CD4-positive, alpha-beta T cell treated with Interleukin-12 subunit alpha and Interleukin-12 subunit beta, for 1 hour (primary cell): ENCODE measurements at places on chromosomes 5 and 9.
A peak's percentile ranks its signal among the peaks of the same experiment; 100 is the strongest.

GRCh38 chr5:141942185-141942857, 15.7 kb downstream of the PCDH12 start:
- DNase-seq: no peak

- DNase-seq: peak; percentile 68
Observed at GRCh38 chr5:131589510-131590348, 45.3 kb downstream of the RAPGEF6 start.

DNA sequence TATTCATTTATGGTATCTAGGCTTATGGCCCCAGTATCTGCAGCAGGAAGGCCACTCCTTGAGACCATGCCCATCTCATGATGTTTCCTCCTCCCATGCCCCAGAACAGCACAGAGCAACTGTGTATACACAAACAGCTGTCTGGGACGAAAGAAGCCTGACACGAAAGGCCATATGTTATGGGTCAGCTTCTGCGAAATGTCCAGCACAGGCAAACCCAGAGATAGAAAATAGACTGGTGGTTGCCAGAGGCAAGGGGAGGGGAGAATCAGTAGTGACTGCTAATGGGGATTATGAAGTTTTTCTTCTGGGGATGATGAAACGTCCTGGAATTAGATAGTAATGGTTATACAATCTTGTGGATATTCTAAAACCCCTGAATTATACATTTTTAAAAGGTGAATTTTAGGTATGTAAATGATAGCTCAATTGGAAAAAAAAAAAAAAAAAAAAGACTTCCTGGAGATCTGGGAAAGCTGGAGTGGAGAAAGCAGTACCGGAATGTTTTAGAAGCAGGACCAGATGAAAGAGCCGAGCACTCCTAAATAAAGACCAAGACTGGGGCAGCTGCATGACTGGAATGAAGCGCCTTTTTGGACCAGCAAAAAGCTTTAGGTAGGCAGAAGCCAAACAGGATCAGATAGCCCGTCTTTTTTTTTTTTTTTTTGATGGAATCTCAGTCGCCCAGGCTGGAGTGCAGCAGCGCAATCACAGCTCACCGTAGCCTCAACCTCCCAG, 29.2 kb downstream of the PCDHGC5 start:
- DNase-seq: no peak

- no peak for DNase-seq
Observed at GRCh38 chr5:2914022-2914661, 162.7 kb upstream of the IRX2 start.

GRCh38 chr5:169020102-169020501, 280.8 kb downstream of the SLIT3 start:
- no peak for DNase-seq

- DNase-seq: no peak
Observed at GRCh38 chr9:16725066-16725465, 145.4 kb downstream of the BNC2 start.

DNA sequence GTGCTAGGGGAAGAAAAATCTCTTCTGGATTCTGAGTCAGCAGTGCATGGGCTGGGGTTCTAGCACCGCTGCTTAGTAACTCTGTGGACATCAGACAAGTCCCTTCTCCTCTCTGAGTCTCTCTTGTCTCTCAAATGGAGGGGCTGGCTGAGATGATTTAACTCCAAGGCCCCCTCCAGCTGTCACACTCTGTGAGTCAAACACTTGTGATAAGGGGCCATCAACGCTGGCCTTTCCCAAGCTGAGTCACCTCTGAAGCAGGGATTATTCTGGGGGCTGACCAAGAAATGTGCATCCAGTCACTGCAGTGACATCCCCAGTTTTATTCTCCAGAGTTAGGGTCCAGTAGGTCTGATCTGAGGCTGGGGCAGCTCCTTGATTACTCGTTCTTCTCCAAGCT, 110.4 kb upstream of the ZNF462 start:
- DNase-seq: no peak

DNA sequence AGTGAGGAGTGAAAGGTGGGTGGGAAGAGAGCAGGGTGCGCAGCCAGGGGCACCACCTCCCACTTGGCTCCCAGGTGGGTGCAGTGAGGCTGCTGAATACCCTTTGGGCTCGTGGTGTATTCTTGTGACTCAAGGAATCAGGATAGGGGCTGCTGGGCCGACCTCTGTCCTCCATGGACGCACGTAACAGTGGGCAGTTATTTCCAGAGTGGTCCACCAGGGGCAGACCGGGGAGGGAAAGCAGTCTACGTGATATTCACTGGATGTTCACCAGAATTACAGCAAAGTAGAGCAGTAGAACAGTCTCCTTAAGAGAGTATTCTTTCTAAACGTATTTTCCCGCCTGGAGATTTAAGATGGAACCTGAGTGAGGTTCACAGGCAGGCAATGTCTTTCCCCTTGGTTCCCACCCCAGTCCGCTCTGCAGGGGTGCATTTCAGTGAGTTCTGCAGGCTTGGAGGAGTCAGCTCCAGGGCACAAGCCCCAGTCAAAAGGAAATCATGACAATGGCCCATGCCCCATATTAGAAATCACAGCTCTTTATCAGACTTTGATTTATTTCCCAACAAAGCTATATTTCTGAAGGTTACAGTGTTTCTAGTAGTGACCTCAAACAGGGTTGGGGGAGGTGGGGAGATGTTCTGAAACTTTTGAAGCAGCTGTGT, 88.7 kb downstream of the SYK start:
- no peak for DNase-seq

DNA sequence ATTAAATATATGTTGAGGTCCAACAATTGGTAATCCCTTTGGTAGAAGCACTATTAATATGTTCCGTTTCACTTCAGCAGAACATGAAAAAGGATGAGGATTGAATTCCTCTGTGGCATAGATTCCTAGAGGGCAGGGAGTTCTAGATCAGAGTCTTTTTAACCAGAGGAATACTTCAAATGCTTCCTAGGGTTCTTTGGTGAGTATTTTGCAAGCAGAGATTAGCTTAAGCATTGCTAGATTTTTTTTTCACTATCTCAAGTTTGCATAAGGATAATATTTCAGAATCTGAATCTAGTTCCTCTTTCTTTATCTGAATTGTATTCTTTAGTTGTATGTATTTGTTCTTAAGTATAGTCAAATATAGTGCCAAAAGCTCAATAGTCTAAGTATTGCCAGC, 116.6 kb upstream of the ADAMTSL1 start:
- no peak for DNase-seq

DNA sequence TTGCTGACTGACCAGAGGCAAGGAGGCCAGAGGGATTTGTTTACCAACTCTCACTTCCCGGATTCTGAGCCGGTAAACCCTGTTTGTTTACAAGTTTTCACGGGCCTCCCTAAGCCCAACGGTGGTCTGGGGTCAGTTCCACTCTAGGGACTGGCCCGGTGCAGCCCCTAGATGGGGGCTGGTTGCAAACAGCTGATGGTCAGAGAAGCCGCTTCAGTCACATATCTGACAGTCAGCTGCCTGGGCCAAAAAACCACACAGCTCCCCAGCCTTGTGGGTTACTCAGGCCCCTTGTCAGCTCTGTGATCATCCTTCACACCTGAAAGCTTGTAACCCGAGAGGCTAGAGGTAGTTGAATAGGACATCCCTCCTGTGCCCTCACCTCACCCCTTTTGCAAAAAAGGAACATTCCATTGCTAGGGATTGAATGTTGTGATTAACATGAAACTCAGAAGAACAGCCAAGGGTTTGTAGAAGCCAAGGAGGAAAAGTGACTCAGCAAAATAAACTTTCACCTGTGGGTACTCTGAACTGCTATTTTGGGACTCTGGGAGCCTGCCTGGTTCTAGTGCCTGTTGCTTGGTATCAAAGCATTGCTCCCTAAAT, 40.4 kb downstream of the SAR1B start:
- DNase-seq: no peak

GRCh38 chr5:54524704-54525103, 7.1 kb downstream of the SNX18 start:
- no peak for DNase-seq

GRCh38 chr5:98454407-98454806, 319.1 kb upstream of the RGMB start:
- no peak for DNase-seq

GRCh38 chr5:131286400-131286715, 22.5 kb downstream of the CDC42SE2 start:
- DNase-seq: no peak

DNA sequence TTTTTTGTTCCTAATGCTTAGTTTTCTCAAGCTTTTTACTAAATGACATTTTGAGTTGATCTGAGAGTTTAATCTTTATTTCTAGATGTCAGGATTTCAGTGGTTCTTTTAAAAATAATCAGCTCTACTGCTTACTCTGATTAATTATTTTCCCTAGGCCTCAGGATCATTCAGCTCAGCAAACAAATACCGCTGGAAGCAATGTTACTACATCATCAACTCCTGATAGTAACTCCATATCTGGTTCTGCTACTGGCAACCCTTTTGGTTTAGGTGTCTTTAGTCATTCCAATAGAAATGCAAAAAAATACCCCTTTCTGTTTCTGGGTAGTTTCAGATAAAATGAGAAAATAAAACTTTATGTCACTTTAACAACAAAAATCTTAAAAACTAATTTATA, 5.6 kb upstream of the IDNK start:
- no peak for DNase-seq

GRCh38 chr9:86818636-86819035, 128.7 kb downstream of the GAS1 start:
- no peak for DNase-seq

GRCh38 chr5:51495672-51496071, 112.4 kb downstream of the ISL1 start:
- no peak for DNase-seq

DNA sequence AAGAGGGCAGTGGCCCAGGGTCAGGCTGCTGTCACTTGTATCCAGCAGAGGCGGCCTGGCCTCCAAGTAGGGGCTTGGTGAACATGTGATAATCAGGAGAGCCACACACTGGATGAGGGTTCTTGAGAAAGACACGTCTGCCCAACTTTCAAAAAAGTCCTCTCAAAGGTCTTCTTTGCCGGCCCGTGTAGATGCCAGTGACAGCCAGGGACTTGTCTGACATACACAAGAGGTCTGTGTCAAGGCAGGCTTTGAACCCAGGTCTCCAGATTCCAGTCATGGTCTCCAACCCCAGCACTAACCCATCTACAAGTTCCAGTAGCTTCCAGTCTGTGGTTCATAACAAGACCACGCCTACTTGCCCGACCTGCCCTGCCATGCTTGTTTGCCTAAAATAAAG, 7.9 kb upstream of the AMBP start:
- DNase-seq: no peak

DNA sequence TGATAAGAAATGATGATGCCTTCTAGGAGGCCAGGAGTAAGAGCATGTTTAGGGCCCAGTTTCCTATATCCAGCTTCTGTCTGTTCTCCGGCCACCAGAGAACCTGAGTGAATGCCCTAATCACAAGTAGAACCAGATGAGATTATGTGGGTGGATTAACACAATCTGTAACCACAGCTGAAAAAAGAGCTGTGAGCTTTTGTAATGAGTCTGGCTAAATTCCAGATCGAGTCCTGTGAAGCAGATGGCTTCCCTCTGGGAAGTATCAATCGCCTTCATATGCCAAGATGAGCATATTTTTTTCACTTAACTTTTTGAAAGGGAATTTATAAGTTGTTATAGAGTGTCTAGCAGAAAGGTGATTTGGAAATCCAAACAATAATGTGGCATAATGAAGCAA, 99.8 kb downstream of the NNT start:
- DNase-seq: no peak

DNA sequence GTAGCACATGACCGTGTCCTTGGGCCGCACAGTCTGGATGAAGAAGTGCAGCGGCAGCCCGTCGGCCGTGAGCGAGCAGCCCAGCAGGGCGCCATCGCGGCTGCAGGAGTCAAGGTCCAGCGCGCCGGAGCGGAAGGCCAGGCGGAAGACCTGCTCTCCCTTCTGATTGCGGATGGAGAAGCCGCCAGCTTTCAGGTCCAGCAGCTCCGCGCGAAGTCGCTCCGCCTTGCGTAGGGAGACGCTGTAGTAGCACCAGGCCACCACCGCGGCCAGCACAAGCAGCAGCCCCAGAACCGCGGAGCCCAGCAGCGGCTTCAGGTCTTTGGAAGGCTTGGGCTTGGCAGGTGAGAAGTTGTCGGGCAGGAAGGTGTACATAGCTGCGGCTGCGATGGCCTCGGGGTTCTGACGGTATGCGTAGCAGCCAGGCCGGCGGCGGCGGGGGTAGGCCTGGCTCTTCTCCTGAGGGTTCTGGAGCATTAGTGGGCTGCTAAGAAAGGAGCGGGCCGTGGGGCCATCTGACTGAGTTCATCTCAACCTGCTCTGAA, 4.2 kb downstream of the MYORG start:
- DNase-seq: no peak

DNA sequence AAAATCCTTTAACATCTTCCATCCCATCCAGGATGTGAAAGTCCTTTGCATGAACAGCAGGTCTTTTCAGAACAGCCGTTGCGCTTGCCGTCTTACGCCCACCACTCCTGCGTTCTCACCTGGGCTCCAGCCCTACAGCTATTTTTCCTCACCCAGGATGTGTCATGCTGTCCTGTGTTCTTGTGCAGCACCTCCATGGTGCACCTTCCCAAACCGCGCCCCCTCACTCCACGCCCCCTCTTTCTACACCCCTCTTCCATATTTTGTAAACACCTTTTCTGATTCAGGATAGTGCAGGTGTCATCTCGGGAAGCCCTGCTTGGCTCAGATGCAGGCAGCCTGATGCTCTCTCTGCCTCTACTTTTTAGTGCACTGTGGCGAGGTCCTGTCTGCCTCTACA, 18.4 kb downstream of the CAMK4 start:
- no peak for DNase-seq

- DNase-seq: no peak
Observed at GRCh38 chr9:26687421-26687820, 205.2 kb downstream of the CAAP1 start.

DNA sequence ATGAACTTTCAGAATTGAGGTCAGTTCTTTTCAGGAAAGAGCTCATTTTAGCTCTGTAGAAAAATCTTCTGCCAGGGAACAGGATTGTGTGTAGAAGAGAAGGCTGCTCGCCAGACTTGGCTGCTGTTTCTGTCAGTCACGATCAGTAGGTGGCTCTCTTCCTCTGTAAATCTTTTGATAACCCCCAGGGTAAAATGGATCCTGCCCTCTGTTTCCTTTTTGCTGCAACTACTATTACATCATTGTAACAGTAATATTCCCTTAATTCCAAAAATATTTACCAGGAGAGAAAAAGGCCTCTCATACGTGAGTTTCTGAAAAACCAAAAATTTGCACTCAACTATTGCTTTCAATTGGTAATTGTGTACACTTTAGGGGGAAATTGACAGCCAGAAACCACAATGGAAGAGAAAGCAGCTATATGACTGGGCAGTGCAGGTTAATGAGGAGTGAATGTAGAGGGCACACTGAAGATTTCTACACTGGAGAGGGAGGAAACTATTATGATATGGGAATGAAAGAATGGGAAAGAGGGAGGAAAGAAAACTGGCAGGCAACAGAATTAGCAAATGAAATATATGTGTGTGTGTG, 12.3 kb downstream of the IFNA21 start:
- peak; percentile 36 for DNase-seq

DNA sequence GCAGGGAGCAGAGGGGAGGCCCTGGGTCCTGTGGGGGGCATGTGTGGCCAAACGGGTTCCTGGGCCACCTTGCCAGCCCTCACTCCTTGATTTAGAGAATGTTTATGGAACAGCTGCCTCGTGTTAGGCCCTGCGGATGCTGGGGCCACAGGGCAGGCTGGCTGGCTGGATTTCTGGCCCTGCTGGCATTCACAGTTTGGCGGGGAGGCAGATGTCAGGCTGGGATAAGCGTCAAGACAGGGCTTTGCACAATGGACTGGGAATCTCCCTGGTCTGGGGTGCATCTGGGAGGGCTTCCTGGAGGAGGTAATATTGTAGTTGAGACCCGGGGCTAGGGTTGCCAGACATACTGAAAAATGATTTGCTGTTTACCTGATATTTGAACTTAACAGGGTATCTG, 13.8 kb downstream of the NCS1 start:
- no peak for DNase-seq

- peak; percentile 69 for DNase-seq
Observed at GRCh38 chr5:149381986-149382338, 2.9 kb upstream of the IL17B start.
